Progenitor cell of endocrine pancreas (in vitro differentiated cells): ENCODE measurements at places on chromosomes 7 and 10. TPM values are rescaled to one million over a fixed set of nuclear protein-coding genes. Genes with fewer than 3 reads are reported as not detected.
A peak's percentile ranks its signal among the peaks of the same experiment; 100 is the strongest.

BEND7 gene
- 43.2 and 47.8 TPM in 2 replicates for total RNA-seq

PPP1R3A gene
- total RNA-seq = not detected in 2 replicates

SPDYE9 gene
- 0.22 TPM in 1 of 2 replicates, not detected in the other for total RNA-seq

DNA sequence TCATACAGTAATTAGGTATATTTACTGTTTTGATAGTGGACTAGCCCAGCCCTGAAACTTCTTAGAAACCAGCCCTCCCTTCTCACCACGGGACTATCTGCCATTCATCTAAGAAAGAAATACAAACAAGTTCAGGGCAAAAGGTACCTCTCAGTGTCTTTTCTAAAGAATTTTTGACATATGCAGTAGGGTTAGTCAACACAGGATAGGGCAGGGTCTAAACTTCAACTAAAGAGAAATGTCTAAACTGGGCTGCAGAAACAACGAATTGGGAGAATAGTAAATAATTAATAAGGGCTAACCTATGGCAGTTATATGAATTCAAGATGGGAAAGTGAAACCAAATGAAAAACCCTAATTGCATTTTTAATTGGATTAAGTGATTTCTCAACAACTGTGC lies 496.6 kb downstream of the INHBA start:
- H3K27ac ChIP-seq = no peak overlapping the region
- no peak for DNase-seq
- no peak overlapping the region for H3K4me3 ChIP-seq

- H3K27ac ChIP-seq = no peak overlapping the region
- no peaks in the 10 kb centered on the region for H3K4me1 ChIP-seq
- no peak for DNase-seq
- H3K36me3 ChIP-seq = no peaks in the 10 kb centered on the region
- H3K27me3 ChIP-seq = no peaks in the 10 kb centered on the region
Observed at GRCh38 chr10:59072038-59072437, 104.4 kb upstream of the PHYHIPL start.

DNA sequence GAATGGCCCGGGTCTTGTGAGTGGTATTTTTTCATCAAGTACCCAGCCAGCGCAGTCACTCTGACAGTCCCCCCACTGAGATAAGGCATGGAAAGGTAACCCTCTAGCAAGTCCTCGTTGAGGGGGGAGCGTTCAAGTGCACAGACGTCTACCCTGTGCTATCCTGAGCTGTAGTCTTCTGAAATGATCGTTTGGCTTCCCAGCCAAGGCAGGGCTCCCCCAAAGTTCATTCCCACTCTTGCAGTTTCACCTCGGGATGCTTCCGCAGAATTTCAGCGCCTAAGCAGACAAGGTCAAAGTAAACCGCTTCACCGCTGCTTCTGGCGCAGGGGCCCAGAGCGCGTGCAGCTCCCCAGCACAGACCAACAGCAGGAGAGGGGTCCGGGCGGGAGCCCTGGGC lies 1.8 kb downstream of the INSYN2A start:
- peaks cover 7% of the 10 kb centered on the region for H3K4me1 ChIP-seq
- peak overlapping the region; percentile 41 for H3K4me3 ChIP-seq
- no peak overlapping the region for H3K27ac ChIP-seq
- H3K27me3 ChIP-seq = peaks cover 71% of the 10 kb centered on the region
- no peak for DNase-seq

DNA sequence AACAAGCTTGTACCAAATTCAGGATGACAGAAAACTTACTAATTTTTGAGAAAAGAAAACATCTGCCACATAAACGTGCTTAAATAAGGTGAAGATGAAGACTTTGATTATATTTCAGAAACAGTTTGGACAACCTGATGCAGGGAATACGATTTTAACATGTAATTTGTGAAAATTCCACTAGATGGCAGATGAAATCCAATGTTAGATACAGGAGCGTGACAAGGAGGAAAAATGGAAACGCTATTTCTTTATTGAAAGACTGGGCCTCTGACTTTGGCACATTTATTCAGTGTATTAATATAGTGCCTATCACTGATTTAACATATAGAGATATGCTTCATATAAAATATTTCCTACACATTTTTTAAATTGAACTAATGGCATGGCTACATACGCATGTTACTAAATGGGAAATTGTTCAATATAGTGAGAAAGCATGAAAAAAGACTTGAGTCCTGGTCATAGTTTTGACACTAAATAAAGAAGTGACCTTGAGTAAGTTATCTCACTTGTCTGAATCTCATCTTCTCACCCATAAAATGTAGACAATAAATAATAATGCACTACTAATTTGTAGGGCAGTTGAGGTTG lies 60.7 kb downstream of the CD36 start:
- DNase-seq = no peak
- peaks cover 8% of the 10 kb centered on the region for H3K4me1 ChIP-seq
- H3K4me3 ChIP-seq = no peak overlapping the region
- peaks cover 1% of the 10 kb centered on the region for H3K36me3 ChIP-seq
- H3K27me3 ChIP-seq = peaks cover 8% of the 10 kb centered on the region
